Stomach (tissue), 19 donors: ENCODE measurements at places on chromosomes 7 and 10. TPM values are rescaled to one million over a fixed set of nuclear protein-coding genes. Genes with fewer than 3 reads are reported as not detected.
A peak's percentile ranks its signal among the peaks of the same experiment; 100 is the strongest.

- no peak for DNase-seq
Measured at GRCh38 chr7:24978843-24979469, 1.0 kb downstream of the OSBPL3 start.

- no peak for DNase-seq
Measured at GRCh38 chr7:143183024-143183423, at the start of gene TAS2R39. Gene TAS2R39, plus strand, starts transcription at chr7:143183419. Its CDS starts 0 bp downstream, at chr7:143183419.

DNA sequence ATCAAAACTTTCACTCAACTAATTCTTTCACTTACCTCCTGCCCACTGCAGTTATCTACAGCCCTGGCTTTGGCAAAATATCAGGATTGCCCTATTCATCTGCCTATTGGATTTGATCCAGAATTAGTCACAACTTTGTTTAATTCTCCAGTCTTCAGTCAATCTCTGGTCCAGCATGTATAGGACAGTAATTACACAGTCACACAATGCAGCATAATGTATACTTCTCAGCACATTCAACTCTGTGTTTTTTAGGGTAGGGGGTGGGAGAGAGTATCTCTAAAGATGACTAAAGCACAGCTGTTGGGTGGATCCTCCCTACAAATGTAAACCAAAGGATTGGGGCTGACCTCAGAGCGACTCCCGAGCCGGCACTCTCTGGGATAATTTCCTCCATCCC lies 17.7 kb upstream of the NRP1 start:
- DNase-seq: no peak

DNA sequence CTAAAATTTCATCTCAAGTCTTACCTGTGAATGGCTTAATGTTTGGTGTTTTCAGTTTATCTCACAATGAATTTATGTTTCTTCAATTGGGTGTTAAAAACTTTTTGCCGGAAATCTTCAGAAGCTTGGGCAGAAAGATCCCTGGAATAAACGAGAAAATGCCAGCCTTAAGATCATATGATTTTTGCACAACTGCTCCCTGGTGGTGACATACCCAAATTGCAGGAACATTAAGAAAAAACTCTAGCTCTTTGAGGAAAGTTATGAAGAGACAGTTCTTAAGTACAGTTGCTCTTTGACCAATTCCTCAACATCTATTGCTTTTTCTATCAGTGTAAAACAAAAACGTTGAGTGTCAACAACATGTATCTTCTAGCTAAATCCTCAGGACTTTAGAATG lies 48.2 kb upstream of the CREB5 start:
- no peak for DNase-seq

DNA sequence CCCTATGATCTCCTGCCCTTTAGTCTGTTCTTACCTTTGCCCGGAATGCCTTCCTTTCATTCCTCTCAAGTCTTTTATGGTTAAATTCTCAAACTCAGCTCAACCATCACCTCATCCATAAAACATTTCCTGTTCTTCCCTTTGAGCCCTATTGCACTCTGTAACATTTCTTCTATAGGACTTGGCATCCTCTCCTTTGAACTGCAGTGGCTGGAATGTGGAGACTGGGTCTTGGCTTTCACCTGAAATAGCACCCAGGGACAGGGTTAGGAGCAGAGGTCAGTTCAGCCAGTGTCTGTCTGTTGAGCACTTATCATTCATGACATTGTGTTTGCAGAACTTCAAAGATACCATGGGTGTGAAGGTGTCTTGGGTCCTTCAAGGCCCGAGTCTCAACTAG lies 7.2 kb downstream of the NFE2L3 start:
- DNase-seq: no peak

DNA sequence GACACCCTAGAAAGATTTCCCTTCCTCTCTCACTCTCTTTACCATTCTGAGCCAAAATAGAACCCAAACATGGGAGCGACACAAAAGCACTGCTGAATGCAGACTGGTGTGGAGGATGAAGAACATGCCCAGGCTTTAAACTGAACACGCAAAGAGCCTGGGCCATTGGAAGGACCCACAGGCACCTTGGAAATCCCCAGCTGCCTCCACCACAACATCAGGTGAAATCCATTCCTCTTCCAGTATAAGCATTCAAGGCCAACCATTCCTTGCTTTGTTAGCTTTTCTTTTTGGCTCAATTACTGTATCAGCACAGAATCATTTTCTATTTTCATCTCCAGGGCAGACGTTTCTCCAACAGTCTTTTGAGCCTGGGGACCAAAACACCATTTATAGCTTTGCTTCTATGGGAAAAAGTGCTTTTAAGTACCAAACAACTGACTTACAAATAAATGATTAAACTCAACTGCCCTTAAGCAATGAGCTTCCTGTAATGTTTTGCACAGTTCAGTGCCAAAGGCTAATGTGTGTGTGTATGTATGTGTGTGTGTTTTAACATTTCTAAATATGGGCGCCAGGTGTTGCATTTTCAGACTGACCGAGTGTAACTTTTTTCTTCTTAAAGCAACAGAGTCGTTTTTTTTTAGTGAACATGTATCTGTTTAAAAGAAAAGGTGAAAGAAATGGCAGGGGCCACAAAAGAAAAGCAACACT lies 16.2 kb upstream of the BLNK start:
- peak; percentile 35 for DNase-seq

GRCh38 chr7:158672975-158673374 lies 31.6 kb downstream of the NCAPG2 start:
- no peak for DNase-seq

GRCh38 chr10:100570506-100570905 lies 34.8 kb downstream of the HIF1AN start:
- DNase-seq: no peak

DNA sequence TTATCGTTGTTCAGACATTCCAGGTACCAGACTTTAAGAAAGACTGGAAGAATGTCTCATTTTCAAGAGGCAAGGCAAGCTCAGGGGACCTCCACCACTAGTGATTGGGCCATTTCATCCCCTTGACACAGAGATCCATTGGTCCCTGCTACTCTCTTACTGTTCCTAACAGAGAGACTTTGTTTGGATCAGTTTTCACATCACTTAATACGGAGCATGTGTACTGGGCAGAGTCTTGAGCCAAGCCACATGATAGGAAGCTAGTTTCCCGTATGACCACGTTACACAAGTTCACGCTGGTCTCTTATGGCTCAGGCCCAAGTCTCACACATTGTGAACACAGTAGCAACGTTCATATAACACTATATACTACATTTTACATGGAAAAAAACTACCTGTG lies 269.9 kb downstream of the BAMBI start:
- no peak for DNase-seq

DNA sequence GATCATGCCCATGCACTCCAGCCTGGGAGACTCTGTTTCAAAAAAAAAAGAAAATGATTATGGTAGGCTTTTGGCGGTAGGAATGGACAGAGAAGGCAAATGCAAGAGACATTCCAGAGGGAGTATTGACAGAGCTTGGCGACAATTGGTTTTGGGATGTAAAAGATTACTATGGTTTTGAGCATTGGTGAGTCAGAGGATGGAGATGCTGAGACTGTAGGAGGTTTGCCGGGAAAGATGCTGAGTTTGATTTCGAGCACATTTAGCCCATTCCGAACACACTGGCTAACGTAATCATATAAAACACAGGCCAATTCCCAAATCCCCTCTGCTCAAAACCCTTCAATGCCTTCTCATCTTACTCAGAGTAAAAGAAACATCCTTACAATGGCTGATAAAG lies 161.6 kb upstream of the MKLN1 start:
- DNase-seq: no peak

DNA sequence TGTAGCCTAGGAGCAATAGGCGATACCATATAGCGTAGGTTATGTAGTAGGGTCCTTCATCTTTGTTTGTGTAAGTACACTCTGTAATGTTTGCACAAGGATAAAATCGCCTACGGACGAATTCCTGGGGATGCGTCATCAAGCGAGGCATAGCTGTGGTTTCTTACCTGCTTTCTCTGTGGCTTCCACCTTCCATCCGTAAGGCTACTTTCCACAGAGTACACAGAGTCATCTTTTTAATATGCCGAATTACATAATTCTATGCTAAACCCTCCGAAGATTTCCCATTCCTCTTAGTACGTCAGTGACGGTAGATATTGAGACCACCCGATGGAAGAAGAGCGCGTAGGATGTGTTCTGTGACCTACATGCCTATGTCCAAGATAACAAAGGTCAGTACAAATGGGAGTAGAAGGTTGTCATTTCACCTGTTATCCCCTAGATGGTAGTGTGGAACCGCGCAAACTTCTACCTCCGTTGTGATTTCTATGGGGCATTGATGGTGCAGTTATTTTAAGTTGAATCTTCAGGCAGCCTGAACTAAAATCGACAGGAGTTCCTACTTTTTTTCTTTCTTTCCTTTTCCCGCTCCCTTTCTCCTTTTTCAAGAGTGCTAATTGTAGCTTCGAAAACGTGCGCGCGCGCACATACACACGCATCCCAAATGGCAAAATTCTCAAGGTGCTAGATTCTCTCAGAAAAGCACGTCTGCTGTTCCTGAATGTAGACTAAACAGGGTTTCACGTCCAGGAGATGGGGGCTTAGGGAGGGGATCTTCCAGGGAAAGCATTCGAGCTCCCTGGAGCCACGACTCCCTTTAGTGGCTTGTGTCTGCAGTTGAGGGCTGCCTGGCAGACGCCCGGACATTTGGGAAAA lies 111.7 kb upstream of the MBL2 start:
- peak; percentile 90 for DNase-seq

- no peak for DNase-seq
Measured at GRCh38 chr7:20113427-20114027, 103.7 kb downstream of the MACC1 start.

DNA sequence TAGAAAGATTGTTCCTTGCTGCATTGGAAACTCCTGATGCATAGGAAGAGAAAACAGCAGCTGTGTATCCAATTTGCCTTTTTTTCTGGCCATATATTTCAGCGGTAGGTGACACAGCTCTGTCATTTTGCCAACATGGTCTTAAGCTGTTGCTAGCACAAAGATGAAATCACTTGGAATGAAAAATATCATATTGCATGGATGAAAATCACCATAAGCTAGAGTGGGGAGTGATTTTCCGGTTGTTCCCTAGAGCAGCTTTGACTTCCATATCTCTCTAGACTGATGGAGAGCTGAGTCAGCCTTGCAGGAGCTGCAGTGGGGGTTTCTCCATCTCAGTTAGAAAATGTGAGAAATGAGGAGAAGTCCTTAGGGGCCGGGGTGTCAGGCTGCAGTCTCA lies 38.3 kb upstream of the BTBD16 start:
- DNase-seq: peak; percentile 70

DNA sequence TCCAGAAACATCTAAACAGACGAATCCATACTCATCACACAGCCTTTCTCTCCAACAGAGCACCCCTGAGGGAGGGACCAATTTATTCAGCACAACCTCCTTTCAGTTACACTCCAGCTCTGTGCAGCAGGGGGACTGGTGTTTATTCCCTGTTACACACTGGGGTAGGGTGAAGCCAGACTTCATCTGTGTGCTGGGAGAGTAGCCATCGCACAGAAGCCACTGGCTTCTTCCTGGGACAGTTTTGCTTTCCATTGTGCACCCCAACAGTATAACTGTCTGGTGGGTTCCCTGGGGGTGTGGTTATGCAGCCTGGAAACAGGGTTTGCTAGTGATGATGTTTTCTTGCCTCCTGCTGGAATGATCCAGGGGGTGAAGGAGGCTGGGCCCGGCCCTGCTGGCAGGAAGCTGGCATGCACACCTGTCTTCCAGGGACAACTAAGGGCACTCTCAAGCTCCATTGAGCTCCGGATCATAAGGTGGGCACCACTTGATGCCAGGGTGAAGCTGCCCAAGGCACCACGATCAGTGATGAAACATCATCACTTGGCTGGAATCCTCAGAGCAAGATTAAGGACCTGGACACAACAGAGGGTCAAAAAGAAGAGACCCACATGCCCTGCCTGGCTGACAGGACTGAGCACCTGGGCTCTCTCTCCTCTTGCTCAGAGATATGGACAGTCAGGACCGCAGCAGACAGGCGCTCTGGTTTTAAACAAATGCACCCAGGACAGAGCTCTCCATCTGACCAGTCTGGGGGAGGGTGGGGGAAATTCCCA lies 293.2 kb downstream of the GRID1 start:
- peak; percentile 10 for DNase-seq

- DNase-seq: no peak
Measured at GRCh38 chr7:127365164-127365956, 27.1 kb downstream of the ZNF800 start.

DNA sequence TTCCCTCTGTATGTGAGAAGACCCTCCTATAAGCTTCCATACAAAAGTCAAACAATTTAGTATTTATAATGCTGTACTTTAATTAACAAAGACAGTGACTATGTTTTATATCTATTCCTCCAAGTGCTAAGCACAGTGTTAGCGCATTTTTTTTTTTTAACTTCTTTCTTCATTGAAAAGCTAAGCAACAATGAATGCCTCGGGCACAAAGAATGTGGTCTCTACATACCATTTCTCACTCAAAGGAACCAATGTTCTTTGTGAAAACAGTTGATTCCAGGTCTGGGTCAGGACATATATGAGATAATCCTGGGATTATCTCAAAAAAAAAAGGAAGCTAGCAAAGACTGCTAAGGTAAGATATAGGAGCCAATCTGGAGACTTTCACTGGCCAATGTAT lies 26.2 kb upstream of the REEP3 start:
- DNase-seq: no peak

GRCh38 chr7:116572036-116572435 lies 47.2 kb downstream of the CAV1 start:
- no peak for DNase-seq

- no peak for DNase-seq
Measured at GRCh38 chr7:82755705-82756551, 312.4 kb upstream of the CACNA2D1 start.

GRCh38 chr10:129793996-129794395 lies 170.1 kb downstream of the EBF3 start:
- DNase-seq: no peak

DNA sequence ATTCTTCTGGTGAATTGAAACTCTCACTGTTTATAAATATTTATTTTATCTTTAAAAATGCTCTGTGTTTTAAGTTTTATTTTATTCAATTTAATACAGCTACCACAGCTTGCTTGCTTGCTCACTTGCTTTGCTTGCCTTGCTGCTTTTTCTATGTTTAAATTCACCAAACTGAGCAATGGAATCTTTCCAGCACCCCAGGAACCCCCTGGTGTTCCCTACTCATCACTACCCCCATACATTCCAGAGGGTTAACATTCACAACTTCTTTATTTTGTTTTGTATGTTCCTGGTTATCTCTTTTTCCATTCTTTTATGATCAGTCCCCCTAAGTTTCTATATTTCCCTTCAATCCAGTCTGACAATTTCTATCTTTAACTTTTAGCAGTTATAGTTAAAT lies 166.5 kb upstream of the COL1A2 start:
- no peak for DNase-seq

GRCh38 chr10:8043569-8044306 lies 10.8 kb upstream of the GATA3 start:
- peak; percentile 55 for DNase-seq

Gene PDE6C
- total RNA-seq: not detected

Gene ZNF365
- 0.18 TPM for total RNA-seq

Gene CSTF2T
- 8.9 TPM for total RNA-seq

Gene TAS2R41
- not detected for total RNA-seq

Gene ITIH5
- 28.6 TPM for total RNA-seq

Gene AKR1D1
- total RNA-seq: not detected

Gene ANKRD61
- total RNA-seq: 4.1 TPM

Gene NEBL
- total RNA-seq: 21.8 TPM

Gene CHCHD2
- 199 TPM for total RNA-seq

Gene ADGRA1
- total RNA-seq: not detected

Gene ADRA2A
- total RNA-seq: 0.72 TPM

Gene ACSM6
- total RNA-seq: 7.2 TPM

Gene ADIRF
- 28.6 TPM for total RNA-seq
